GM20000 (cell line): ENCODE measurements at places on chromosomes 3 and 15.
A peak's percentile ranks its signal among the peaks of the same experiment; 100 is the strongest.

- DNase-seq = no peak
Measured at GRCh38 chr15:57607570-57608000, 15.9 kb downstream of the MYZAP start.

GRCh38 chr3:53998980-53999379, 107.3 kb upstream of the SELENOK start:
- no peak for DNase-seq

DNA sequence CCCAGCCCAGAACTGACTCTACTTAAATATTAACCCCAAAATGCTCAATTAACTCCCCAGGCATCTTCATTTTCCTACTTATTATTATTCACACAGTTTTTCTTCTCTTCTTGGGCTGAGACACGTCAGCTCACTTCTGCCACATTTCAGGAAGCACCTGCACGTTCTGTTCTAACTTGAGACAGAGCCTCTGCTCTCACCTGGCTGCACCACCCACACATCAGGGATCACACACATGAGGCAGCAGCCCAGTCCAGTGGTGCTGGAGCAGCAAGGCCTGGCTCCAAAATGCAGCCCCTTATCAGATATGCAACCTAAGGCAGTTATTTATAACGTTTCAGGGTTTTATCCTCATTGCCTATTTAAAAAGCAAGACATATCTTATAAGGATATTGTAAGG, 127.5 kb downstream of the OSBPL10 start:
- DNase-seq = no peak

DNA sequence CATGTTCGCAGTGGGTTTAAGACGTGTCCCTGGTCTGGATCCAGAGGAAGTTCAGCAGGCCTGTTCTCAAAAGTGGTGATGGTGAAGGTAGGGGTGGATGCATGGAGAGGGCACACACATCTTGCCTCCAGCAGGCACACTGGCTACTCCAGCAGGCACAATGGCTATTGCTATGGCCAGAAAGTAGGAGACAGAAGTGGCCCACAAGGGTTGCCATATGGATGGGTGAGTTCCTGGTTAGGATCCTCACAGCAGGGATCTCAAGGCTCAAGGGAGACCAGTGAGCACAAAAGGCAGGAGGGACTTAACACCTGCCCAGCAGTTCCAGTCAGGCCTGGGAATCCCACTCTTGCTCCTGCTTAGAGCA, 107.9 kb downstream of the LRIG1 start:
- DNase-seq = no peak

DNA sequence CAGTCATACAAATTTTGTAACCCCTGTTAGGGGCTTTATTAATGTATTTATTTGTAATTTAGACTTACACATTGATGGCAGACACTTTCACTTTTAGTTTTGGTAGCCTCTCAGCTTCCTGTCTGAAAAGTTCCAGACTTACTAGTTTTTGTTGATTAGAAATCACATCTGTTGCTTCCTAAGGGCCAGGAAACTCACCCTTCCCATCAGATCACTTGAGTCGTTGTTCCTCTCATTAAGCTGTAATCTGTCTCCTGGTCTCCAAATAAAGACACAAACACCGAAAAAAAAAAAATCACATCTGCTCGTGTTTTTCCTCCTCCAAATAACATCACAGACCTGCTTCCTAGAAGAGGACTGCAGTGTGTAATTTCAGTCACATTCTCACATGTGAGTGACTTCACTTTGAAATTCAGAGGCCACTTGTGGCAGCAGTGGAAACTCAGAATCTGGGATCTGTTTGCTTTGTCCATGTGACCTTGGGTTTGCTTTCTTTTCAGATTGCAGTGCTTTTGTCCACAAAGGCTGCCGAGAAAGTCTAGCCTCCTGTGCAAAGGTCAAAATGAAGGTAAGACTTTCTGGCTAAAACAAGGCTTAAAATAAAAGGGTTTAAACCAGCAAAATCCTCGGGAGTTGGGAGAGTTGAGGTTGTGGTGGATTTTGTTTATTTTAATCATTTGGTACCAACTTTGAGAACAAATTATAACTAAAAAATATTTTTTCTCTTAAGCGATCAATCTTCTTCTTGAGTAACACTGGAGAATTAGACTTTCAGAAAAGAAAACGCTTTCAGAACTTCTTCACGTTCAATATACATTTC, 87.0 kb downstream of the KLHL25 start:
- no peak for DNase-seq

DNA sequence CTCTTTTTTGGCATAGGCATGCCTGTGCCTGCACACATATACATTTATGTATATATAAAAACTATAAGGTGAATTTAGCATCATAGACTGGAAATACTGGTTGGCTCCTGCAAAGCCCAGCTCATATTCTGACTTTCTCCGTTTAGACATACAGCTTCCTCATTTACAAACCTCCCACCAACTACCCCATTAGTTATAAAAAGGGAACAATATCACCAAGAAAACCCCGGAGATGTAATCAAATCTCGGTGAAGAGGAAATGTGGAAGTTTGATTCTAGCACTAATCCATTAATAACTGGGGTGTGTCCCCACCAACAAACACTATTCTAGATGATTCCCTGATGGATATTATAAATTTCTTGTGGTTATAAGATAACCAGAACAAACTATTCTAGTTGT, 517.7 kb upstream of the TBL1XR1 start:
- DNase-seq = no peak

DNA sequence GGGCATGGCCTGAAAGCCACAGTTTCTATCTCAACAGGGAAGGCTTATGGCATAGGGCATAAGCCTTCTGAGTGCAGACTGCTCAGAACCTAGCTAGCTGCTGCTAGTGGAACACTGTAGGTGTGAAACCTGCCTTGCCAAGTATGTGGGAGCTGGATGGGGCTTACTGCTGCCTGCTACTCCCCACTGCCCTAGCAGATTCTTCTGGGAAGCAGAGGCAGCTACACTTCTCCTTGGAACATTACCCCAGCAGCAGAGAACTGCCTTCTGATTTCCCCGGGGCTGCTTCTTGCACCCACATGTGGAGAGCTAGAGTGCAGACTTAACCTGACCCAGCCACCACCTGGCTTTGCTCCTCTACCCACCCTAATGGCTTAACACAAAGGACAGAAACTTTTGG, 215.7 kb downstream of the POLQ start:
- DNase-seq = no peak

- no peak for DNase-seq
Measured at GRCh38 chr15:55784286-55784685, 41.3 kb upstream of the PRTG start.

DNA sequence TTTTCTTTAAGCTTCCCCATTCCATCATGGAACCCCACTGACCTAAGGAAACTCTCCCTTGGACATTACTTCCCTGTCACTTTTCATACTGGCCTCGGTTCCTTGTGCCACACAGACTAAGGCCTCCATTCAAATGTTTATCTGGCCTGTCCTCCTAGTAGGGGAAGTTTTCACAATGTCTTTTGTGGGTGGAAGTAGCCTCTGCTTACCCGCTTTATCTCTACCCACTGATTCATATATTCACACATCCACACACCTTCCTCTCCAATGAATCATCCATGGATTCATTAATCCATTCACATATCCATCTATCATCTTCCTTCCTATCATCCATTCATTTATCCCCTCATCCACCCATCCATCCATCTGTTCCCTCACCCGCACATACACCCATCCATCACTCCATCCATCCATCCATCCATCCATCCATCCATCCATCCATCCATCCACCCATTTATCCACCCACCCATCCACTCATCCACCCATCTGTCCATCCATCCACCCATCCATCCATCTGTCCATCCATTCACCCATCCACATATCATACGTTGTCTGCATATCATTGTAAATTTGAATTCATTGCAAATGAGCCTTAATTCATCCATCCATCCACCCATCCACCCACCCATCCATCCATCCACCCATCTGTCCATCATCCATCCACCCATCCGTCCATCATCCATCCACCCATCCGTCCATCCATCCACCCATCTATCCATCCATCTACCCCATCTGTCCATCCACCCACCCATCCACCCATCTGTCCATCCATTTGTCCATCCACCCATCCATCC, 49.1 kb downstream of the IQSEC1 start:
- DNase-seq = no peak

DNA sequence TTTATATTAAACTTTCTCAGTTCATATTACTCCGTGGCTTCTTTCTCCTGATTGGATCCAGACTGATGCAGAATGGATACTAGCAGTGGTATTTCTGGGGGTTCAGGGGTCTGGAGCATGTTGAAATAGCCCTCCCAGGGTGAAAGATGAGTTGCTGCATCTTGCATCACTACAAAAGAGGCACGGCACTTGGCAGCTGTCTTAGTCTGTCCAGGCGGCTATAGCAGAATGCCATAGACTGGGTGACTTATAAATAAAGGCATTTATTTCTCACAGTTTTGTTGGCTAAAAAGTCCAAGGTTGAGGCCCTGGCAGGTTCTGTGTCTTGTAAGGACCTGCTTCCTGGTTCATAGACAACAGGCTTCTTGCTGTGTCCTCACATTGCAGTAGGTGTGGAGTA, 660 bp upstream of the BCL2L10 start:
- DNase-seq = no peak

GRCh38 chr15:62287066-62287857, 122.2 kb upstream of the C2CD4B start:
- no peak for DNase-seq

DNA sequence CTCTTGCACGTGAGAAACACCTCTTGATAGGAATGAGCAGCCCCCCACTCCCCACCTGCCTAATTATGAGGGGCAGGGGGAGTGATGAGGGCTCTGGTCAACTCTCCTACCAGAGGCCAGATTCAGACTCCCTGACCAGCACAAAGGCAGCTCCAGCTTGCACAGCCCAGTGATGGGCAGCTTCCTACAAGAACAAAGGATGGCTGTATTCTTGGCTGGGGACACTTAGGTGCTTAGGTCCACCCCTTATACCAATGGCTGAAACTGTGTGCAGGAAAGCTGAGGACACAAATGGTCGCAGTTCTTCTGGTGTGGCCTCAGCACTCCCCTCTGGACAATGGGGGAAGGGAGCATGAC, 81.8 kb downstream of the IQSEC1 start:
- DNase-seq = no peak

GRCh38 chr3:42188376-42188775, 77.6 kb downstream of the CCK start:
- DNase-seq = no peak

GRCh38 chr15:87902772-87903426, 353.6 kb downstream of the NTRK3 start:
- DNase-seq = no peak

- no peak for DNase-seq
Measured at GRCh38 chr3:41018855-41019254, 180.4 kb upstream of the CTNNB1 start.

- no peak for DNase-seq
Measured at GRCh38 chr3:42764561-42765295, 8.3 kb downstream of the CCDC13 start.

DNA sequence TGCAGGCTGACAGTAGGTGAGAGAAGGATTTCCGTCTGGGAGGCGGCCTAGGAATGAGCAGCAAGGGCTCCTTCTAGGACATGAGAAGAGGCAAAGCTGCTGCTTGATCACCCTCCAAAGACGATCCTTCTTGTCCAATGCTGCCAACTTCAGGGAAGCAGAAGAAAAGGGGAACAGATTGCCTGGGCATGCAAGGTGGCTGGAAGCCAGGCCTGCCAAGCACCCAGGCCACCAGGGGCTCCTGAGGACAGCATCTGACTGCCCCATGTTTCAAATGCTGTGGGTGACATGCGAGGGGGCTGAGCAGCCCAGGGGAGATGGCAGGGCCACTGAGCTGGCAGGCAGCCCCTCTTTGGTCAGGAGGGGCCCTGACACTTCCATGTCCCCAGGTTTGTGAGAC, 3.3 kb upstream of the GRIP2 start:
- no peak for DNase-seq

GRCh38 chr3:82133070-82133606, 371.7 kb upstream of the GBE1 start:
- peak; percentile 42 for DNase-seq

- no peak for DNase-seq
Measured at GRCh38 chr15:80593486-80594030, 101.6 kb upstream of the ABHD17C start.

GRCh38 chr3:52447512-52448355, 2.8 kb upstream of the SEMA3G start:
- no peak for DNase-seq

DNA sequence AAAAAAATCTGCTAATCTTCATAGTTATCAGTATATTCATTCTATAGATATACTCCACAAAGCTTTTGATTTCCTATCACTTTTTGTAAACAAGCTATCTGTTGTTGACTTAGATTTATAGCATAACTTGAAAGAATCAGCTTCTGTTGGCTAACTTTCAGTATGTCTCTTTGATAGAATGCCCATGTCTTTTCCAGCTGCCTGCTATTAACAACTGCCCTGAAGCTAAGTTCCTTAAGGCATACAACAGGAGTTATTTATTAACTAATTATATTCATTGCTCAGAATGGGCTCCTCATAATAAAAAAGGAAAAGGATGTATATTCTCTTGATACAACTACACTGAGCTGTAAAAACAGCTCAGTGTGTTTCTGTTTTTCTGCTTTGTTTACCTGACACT, 293.9 kb downstream of the TUSC7 start:
- DNase-seq = no peak

DNA sequence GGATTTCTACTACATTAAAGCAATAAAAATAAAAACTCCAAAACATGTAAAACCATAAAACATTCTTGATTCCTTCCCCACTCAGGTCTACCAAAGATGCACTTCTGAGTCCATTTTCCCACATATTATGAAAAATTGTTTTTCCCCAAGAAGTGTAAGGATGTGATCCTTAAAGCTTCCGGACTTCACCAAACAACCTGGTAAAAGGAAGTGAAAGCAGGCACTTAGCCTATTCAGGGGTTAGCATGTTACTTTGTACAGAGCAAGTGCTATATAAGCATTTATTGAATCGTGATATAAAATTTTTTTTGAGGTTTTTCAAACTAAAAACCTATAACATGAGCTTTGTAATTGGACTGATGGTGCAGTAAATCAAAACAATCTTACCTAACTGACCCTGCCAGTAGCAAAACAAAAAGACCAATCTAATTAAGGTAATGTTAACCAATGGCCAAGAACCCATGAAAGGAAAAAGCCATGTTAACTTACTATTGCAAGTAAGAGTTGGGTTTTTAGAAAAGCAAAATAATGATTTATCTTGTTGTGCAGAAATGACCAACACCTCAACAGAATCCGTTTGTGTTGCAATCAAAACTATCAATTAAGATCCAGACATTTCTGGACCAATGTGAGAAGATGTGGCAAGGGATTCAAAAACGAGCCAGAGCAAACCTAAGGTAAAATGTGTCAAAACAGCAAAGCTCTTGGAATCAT, 1.8 kb downstream of the SETD2 start:
- peak; percentile 34 for DNase-seq

- DNase-seq = no peak
Measured at GRCh38 chr3:3683261-3683660, 116.0 kb upstream of the LRRN1 start.

- no peak for DNase-seq
Measured at GRCh38 chr15:33874156-33874555, 94.1 kb upstream of the CHRM5 start.

GRCh38 chr3:154274348-154274747, 49.9 kb downstream of the DHX36 start:
- no peak for DNase-seq
